ENCODE measurements at places on chromosomes 2 and 18. TPM values are rescaled to one million over a fixed set of nuclear protein-coding genes. Genes with fewer than 3 reads are reported as not detected.

The CYP27A1 gene
- total RNA-seq = not detected

The NEB gene
- 0.14 TPM for total RNA-seq

The SLC4A5 gene
- 2.3 TPM for total RNA-seq

The TUBA4B gene
- total RNA-seq = not detected

DNA sequence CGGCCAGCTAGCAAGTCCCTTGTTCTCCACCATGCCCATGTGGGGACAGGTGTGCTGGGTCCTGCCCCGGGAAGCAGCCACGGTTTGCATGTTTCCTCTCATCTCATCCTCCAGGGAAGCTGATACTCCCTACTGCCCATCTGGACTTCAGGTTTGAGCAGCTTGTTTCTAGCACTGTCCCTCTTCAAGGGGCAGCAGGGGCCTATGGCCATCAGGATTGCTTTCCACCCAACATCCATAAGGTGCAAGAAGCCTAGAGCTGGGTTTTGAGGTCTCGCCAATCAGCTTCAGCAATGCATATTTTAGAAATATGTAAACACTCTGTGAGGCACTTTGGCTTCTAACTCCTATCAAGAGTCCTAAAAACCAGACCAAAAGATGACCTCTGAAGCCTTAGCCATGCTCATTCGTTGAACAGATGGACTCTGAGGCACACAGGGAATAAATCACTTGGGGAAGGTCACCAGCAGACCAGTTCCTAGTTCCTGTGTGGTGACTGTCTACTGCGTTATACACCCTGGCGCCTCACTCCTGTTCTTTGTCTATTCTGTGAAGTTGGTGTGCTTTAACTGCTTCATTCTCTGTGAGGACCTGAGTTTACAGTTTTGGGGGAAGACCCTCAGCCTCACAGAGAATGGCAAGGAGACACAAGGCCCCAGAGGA is 192.6 kb upstream of the TWIST2 start:
- H3K27ac ChIP-seq = no peak overlapping the region
- H3K4me1 ChIP-seq = no peaks in the 10 kb centered on the region
- peaks cover 6% of the 10 kb centered on the region for H3K27me3 ChIP-seq
- H3K4me3 ChIP-seq = no peak overlapping the region
- no peaks in the 10 kb centered on the region for H3K36me3 ChIP-seq
- no peak for DNase-seq

DNA sequence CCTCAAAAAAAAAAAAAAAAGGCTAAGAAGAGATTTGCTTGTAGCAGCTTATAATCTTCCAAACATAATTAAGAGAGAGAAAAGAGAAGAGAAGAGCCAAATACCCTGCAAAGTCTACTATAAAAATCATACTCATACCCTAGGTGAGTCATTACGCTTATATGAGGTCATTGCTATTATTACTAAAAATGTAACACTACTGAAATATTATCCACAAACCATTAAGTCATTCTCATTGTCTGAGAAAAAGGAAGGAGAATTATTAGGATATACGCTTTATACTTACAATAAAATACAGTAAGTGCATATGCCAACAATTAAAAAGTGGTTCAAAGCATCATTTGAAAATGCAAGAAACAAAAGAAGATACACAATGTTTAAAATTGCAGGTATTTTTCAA is 66.5 kb downstream of the COLEC12 start:
- H3K27me3 ChIP-seq = peaks cover 4% of the 10 kb centered on the region
- H3K4me1 ChIP-seq = no peaks in the 10 kb centered on the region
- H3K36me3 ChIP-seq = no peaks in the 10 kb centered on the region
- DNase-seq = no peak
- H3K4me3 ChIP-seq = no peak overlapping the region

DNA sequence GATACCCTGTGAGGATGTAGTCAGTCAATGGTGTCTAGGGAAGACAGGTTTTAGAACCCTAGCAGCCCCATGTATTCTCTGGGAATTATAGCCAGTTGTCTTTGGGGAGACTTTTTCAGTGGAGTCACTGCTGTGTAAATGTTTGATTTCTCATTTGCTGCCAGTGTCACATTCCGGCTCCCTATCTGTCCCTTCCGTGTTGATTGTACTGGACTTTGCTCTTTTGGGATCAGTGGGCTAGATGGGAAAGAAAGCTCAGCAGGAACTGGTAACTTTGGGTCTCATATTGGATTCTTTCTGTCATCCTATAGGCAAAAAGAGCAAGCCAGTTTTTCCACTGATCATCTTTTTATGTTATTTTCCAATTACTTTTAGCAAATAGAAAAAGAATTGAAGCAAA is 70.1 kb downstream of the GTF3C3 start:
- no peak overlapping the region for H3K4me3 ChIP-seq
- no peak for DNase-seq
- H3K27ac ChIP-seq = no peak overlapping the region
- H3K27me3 ChIP-seq = no peaks in the 10 kb centered on the region
- H3K36me3 ChIP-seq = peaks cover 14% of the 10 kb centered on the region
- no peaks in the 10 kb centered on the region for H3K4me1 ChIP-seq

- DNase-seq = no peak
- H3K4me1 ChIP-seq = peaks cover 3% of the 10 kb centered on the region
- no peak overlapping the region for H3K4me3 ChIP-seq
- H3K36me3 ChIP-seq = peaks cover 6% of the 10 kb centered on the region
These were observed 7.1 kb downstream of the HS1BP3 start for GRCh38 chr2:20643826-20644225.

GRCh38 chr18:36769172-36769571 is 59.6 kb downstream of the TPGS2 start:
- DNase-seq = no peak
- H3K4me1 ChIP-seq = peaks cover 3% of the 10 kb centered on the region
- peaks cover 7% of the 10 kb centered on the region for H3K27me3 ChIP-seq

- no peak for DNase-seq
- no peak overlapping the region for H3K27ac ChIP-seq
- no peaks in the 10 kb centered on the region for H3K36me3 ChIP-seq
- H3K4me3 ChIP-seq = no peak overlapping the region
These were observed 158.6 kb downstream of the TXNL1 start for GRCh38 chr18:56479841-56480240.

- H3K27me3 ChIP-seq = no peaks in the 10 kb centered on the region
- no peak overlapping the region for H3K4me3 ChIP-seq
- peak; percentile 44 for DNase-seq
- H3K4me1 ChIP-seq = peaks cover 22% of the 10 kb centered on the region
- H3K36me3 ChIP-seq = peaks cover 5% of the 10 kb centered on the region
These were observed 103.5 kb downstream of the ADD2 start for GRCh38 chr2:70664525-70664924.

DNA sequence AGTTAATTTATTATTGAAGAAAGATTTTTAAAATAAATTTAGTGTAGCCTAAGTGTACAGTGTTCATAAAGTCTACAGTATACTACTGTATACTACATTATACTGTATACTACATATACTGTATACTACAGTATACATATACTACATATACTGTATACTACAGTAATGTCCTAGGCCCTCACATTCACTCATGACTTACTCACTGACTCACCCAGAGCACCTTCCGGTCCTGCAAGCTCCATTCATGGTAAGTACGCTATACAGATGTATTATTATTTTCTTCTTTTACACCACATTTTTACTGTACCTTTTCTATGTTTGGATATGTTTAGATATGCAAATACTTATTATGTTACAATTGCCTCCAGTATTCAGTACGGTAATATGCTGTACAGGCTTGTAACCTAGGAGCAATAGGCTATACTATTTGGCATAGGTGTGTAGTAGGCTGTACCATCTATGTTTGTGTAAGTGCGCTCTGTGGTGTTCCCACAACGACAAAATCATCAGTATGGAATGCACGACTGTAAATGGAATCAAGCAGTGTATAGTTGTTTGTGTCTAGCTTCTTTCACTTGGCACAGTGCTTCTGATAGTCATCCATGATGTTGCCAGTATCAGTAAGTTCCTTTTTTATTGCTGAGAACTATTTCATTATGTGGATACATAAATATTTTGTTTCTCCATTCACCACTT is 245.7 kb downstream of the MTX2 start:
- H3K4me1 ChIP-seq = peaks cover 3% of the 10 kb centered on the region
- DNase-seq = no peak
- H3K36me3 ChIP-seq = no peaks in the 10 kb centered on the region

DNA sequence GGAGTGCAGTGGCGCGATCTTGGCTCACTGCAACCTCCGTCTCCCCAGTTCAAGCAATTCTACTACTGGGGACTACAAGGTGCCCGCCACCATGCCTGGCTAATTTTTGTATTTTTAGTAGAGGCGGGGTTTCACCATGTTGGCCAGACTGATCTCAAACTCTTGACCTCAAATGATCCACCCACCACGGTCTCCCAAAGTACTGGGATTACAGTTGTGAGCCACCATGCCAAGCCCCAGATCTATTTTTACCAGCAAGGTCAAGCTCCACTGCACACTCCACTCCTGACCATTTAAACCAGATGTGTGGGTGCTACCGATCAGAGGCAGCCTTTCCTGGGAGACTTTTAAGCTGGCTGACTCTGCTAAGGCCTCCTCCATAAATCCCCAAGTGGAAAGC is 67.5 kb upstream of the CD226 start:
- no peak overlapping the region for H3K4me3 ChIP-seq
- no peak overlapping the region for H3K27ac ChIP-seq
- H3K4me1 ChIP-seq = no peaks in the 10 kb centered on the region
- peaks cover 45% of the 10 kb centered on the region for H3K36me3 ChIP-seq

DNA sequence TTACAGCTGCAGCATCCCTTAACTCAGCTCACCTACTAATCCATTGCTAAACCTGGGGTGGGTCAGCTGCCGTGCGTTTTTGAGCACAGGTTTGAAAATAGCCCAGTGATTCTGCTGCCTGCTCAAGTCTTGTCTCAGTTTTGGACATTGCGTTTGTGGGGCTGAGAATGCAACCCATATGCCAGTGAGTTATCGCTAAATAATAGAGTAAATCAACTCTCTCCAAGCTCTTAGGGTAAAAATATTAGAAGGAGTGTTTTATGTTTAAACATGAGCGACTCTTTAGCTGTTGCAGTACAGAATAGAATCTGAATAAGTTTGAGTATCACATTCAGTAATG is 2.1 kb downstream of the TSHZ1 start:
- no peak for DNase-seq
- H3K27me3 ChIP-seq = no peaks in the 10 kb centered on the region
- peaks cover 54% of the 10 kb centered on the region for H3K4me1 ChIP-seq
- H3K4me3 ChIP-seq = peak overlapping the region; percentile 67
- H3K36me3 ChIP-seq = peaks cover 8% of the 10 kb centered on the region
- peak overlapping the region; percentile 78 for H3K27ac ChIP-seq

- H3K27me3 ChIP-seq = peaks cover 32% of the 10 kb centered on the region
- no peak for DNase-seq
- no peaks in the 10 kb centered on the region for H3K36me3 ChIP-seq
- H3K27ac ChIP-seq = no peak overlapping the region
- H3K4me1 ChIP-seq = peaks cover 18% of the 10 kb centered on the region
These were observed 42.0 kb upstream of the EML6 start for GRCh38 chr2:54681416-54681815.

- DNase-seq = no peak
- H3K27ac ChIP-seq = no peak overlapping the region
- H3K27me3 ChIP-seq = no peaks in the 10 kb centered on the region
- peaks cover 3% of the 10 kb centered on the region for H3K36me3 ChIP-seq
- peak overlapping the region; percentile 29 for H3K4me3 ChIP-seq
These were observed 2.2 kb downstream of the RBM45 start for GRCh38 chr2:178114462-178114861.

DNA sequence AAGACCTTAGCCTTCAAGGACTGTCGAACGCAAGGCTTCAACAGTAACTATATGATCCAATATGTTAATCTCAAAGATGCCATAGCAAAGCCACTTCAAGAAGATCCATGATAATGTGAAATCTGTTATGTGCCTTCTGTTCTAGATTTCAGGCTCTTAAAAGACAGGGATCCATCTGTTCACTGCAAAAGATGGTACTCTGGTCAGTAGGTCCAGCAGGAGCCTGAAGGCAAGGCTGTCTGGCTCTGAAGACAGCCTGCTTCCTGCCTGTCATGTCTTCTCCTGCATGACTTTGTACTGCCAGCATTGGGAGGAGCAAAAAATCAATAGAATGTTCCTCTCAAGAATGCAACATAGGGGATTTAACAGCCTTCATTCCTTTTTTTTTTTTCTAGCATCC is 270.8 kb upstream of the PARD3B start:
- H3K27ac ChIP-seq = no peak overlapping the region
- H3K27me3 ChIP-seq = peaks cover 8% of the 10 kb centered on the region
- no peaks in the 10 kb centered on the region for H3K4me1 ChIP-seq
- H3K4me3 ChIP-seq = no peak overlapping the region
- no peaks in the 10 kb centered on the region for H3K36me3 ChIP-seq

GRCh38 chr2:219627103-219628100 is at the start of gene SLC4A3:
SLC4A3 (plus strand) TSS chr2:219627630; CDS start chr2:219627993, 363 bp downstream.
- H3K4me1 ChIP-seq = peaks cover 3% of the 10 kb centered on the region
- peaks cover 17% of the 10 kb centered on the region for H3K27me3 ChIP-seq
- H3K4me3 ChIP-seq = peak within 1 kb of the TSS; percentile 62
- no peak for DNase-seq
- no peaks in the 10 kb centered on the region for H3K36me3 ChIP-seq
- no peak within 1 kb of the TSS for H3K27ac ChIP-seq

DNA sequence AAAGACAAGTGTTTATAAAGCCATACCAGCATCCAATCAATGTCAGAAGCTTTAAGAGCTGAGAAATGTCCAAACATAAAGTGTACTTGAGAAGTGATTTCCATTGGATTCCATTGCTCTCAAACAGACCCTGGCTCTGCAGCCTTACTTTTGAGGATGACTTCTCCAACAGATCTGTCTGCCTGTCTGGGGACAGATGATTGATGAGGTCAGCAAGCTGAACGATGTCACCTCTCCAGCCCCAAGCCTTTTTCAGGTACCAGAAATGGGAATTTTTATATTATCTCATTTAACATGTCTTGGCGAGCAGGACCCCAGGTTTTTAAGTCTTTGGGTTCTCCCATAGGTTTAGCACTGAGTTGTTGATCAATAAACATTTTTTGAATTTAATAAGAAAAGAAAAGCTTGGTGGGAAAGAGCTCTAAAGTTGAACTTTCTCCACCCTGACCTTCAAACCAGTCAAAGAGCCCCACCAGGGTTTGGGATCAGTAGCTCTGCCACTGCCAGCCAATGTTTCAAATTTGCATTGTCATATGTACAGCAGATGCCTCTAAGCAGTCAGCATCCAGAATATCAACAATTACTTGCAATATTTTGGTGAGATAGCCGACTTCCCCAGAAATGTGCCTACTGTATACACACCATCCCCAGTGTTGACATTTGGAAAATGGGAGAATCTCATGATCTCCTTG is 22.5 kb downstream of the PTPN18 start:
- no peak overlapping the region for H3K27ac ChIP-seq
- H3K4me1 ChIP-seq = peaks cover 45% of the 10 kb centered on the region
- H3K27me3 ChIP-seq = no peaks in the 10 kb centered on the region
- H3K4me3 ChIP-seq = no peak overlapping the region

DNA sequence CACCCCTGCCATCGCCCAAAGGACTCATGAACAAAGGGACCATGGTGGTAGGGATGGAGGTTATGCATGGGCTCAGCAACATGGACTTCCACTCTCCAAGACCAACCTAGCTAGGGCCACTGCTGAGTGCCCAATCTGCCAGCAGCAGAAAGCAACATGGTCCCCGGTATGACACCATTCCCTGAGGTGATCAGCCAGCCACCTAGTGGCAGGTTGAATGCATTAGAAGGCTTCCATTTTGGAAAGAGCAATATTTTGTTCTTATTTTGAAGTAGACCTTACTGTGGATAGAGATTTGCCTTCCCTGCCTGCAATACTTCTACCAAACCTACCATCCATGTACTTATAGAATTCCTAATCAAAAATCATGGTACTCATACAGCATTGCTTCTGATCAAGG is 99.8 kb downstream of the METTL4 start:
- H3K4me1 ChIP-seq = no peaks in the 10 kb centered on the region
- H3K4me3 ChIP-seq = no peak overlapping the region
- no peaks in the 10 kb centered on the region for H3K27me3 ChIP-seq
- no peak overlapping the region for H3K27ac ChIP-seq
- DNase-seq = peak; percentile 8

- no peak overlapping the region for H3K27ac ChIP-seq
- no peak for DNase-seq
These were observed 126.3 kb downstream of the FAM168B start for GRCh38 chr2:130966775-130967490.

Data from activated naive CD4-positive, alpha-beta T cell treated with anti-CD3 and anti-CD28 coated beads for 36 hours (primary cell).